ENCODE measurements at places on chromosomes 2 and 18.

DNA sequence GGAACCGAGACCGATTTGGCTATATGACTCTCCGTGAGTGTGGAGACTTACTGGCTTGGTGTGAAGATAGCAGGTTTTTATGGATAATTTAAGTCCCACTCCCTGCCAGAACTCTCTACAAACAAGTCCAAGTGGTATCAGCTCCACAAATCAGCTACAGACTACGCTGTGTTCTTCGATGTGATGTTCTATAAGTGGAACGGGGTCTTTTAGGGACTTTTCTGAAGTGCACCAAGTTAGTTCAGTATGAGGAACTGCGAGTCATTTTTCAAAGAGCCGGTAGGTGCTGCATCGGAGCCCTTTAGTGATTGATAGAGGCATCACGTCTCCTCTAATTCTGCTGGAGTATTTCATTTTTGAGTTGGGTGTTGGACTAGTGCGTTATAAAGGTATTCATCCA is 107.1 kb downstream of the TSHZ1 start:
- DNase-seq: no peak

GRCh38 chr2:204277226-204277625 is 268.0 kb upstream of the PARD3B start:
- no peak for DNase-seq

- no peak for DNase-seq
Observed at GRCh38 chr18:74899554-74899953, 301.9 kb downstream of the ZNF407 start.

- DNase-seq: no peak
Observed at GRCh38 chr2:2000018-2000723, 255.9 kb upstream of the PXDN start.

DNA sequence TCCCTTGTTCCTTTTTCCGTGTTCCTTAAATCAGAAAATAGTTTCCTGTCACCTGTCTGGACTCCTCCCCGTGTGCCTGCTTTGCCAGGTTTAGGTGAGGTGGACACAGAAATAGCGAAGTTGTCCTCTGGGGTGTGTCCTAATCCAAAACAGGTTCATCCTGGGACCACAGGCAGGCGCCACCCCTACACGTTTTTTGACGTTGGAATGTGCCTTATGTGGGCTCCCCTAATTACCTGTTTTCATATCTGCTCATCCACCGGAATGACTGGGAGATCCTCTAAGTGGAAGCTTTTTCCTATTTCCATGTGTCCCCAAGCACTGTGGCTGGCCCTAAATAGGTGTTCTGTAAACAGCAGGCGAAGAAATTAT is 49.0 kb upstream of the PAIP2B start:
- DNase-seq: no peak

- DNase-seq: no peak
Observed at GRCh38 chr2:225487878-225488416, 88.4 kb downstream of the NYAP2 start.

DNA sequence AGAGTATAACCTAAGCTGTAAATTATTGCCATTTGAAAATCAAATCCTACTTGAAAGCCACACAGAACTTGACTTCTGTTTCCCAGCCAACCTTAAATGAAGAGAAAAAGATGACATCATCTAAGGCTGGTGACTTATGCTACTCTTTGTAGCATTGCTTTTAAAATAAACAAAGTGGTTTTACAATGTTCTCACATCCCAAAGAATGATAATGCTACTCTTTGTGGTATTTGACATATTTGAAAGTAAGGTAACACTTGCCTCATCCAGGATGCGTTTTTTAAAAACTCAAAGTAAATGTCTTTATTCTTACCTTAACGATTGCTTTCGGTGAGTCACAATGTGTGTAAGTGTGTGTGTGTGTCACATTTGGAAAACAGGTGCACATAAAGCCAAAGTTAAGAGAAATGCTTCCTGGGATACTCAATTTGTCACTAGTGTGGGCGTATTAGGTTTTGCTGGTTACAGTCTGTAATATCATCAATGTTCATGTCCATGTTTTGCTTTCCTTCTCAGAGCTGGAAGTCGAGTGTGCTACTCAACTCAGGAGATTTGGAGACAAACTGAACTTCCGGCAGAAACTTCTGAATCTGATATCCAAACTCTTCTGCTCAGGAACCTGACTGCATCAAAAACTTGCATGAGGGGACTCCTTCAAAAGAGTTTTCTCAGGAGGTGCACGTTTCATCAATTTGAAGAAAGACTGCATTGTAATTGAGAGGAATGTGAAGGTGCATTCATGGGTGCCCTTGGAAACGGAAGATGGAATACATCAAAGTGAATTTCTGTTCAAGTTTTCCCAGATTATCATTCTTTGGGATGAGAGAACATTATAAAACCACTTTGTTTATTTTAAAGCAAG is 2.6 kb downstream of the PMAIP1 start:
- no peak for DNase-seq

- no peak for DNase-seq
Observed at GRCh38 chr2:55087501-55087900, 37.2 kb upstream of the RTN4 start.

- DNase-seq: no peak
Observed at GRCh38 chr2:223001797-223002175, 50.2 kb upstream of the KCNE4 start.

DNA sequence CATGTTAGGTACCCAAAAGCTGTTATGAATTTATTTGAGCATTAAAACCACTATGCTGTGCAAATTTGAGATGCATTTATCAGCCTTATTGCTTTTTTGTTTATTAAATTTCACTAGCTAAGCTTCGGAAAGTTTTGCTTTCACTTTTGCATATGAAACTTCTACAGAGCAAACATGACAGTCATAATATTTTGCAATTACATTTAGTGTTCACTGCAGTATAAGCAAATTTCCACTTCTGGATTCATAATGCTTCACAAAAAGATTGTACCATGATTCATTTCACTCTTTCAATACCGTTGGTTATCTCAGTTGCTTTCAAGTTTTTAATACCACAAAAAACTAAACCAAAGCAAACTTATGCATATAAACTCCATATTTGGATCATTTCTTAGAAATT is 228.7 kb upstream of the SLC8A1 start:
- DNase-seq: no peak

DNA sequence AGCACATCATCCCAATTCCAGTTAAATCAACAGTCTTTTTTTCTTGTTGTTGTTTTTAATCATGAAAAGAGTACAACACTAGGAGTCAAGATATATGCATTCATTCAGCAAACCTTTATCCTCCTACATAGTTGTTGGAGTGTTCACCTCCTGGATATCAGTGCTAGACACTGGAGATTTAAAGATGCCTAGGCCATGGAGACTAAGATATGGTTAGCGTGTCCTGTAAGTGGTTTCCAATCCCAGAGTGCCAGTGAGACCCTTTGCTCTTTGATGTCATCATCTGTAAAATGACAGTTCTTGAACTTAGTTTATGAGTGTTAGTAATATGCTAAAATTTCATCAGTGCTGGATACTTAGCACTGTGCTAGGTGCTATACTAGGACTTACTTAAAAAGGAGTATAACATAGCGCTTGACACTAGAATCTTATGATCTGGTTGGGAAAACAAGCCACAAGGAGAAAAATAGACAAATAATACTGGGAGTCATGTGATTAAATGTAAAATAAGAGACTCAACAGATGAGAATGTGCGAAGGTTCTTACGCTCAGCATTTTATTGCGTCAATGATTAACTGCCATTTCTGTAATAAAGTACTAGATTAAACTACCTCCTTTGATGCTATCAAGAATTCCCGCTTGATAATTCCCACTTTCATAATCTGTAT is 31.5 kb downstream of the BABAM2 start:
- DNase-seq: no peak

DNA sequence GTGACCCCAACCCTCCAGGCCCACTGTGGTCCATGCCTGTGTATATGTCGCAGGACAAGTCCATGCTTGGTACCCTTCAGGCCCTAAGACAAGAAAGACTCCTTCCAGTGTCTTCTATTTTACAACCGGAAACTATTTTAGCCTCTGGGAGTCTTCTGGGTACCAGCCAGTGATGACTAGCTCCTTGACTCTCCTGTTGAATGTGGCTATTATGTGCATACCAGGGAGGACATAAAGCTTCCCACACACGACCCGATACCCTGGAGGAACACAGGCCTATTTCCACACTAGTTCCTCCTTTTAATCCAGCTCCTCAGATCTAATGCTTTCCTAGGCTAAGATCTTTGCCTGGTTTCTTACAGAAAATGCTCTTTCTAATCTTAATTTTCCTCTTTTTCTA is 178.1 kb downstream of the NCKAP5 start:
- DNase-seq: no peak

- peak; percentile 43 for DNase-seq
Observed at GRCh38 chr2:96265349-96265839, 403 bp downstream of the TMEM127 start.

DNA sequence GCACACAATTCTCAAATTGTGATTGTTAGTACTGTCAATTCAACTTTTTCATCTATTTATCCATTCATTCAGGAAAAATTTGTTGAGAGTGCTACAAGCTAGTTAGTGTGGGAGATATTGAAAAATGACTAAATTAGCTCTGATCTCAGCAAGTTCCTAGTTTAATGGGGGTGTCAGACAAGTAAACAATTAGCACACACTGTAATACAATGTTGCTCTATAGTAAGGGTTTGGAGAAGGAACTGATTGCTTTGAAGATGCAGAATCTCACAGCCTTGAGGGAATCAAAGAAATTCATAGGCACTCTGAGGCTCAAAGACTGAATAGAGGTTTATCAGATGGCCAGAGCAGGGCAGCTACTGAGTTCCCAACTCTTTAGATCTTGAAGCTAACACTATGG is 6.8 kb upstream of the CCNYL1 start:
- no peak for DNase-seq

- no peak for DNase-seq
Observed at GRCh38 chr2:54809819-54810218, 86.4 kb downstream of the EML6 start.

DNA sequence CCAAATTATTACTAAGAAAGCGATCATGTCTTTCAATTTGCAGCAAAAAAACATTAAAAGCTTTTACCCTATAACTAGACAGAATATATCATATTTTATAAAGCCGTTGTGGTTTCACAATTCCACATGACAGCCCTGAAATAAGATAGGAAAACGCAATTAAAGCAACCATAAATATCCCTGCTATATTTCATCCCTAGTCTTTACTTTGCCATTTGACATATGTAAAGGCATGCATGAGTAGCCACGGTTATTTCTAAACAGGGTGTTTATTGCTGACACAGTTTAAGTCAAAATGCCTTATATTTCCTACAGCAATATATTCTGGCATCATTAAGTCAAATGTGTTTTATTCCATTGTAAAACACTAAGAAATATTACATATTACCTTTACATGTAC is 239.9 kb downstream of the DSEL start:
- DNase-seq: no peak

GRCh38 chr18:5943514-5943913 is 48.2 kb upstream of the TMEM200C start:
- DNase-seq: no peak

DNA sequence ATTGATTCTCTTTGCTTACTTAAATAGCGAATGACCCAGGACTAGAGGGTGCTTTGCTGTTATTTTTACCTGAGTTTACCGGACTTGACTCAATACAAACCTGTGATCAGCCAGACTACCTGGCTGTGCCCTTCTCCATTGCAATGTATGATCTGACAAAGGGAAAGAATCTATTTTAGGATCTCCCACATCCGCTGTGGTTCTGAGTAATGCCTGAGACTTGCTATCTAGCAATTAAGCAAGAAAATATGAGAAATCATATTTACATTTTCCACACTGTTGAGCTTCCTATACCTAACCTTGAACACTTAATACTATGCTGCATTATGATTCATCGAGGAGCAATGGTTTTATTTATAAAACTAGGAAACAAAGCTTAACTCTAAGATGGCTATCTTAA is 215.2 kb downstream of the RAD51AP2 start:
- no peak for DNase-seq

GRCh38 chr2:12770300-12770968 is 53.7 kb downstream of the TRIB2 start:
- DNase-seq: no peak

- DNase-seq: no peak
Observed at GRCh38 chr2:216855079-216855478, 4.8 kb downstream of the TNP1 start.

- DNase-seq: no peak
Observed at GRCh38 chr2:142300517-142300916, 169.7 kb upstream of the LRP1B start.

- no peak for DNase-seq
Observed at GRCh38 chr2:46290078-46290477, 7.1 kb upstream of the EPAS1 start.

- no peak for DNase-seq
Observed at GRCh38 chr2:119943058-119943457, 69.8 kb upstream of the EPB41L5 start.

GRCh38 chr2:130365075-130365474 is 9.2 kb downstream of the PTPN18 start:
- DNase-seq: no peak

DNA sequence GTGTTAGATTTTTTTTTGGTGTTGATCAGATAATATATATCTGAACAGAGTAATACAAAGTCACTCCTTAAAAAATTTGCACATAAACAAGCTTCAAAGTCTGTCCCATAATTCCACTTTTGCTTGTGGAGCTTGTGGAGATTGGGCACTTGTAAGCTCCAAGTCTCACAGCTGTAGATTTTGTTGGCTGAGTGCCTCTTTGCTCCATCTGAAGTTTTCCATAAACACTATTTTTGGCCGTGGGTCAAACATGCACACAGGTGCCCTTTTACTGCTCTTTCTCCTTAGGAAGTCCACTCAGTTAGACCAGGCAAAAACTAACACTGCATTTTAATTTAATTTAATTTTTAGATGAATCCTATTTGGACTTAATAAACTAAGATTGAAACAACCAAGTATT is 3.6 kb upstream of the KCNJ13 start:
- DNase-seq: no peak

- DNase-seq: no peak
Observed at GRCh38 chr2:62785216-62785615, 79.7 kb downstream of the EHBP1 start.

- DNase-seq: no peak
Observed at GRCh38 chr2:45905632-45905958, 254.1 kb downstream of the PRKCE start.

DNA sequence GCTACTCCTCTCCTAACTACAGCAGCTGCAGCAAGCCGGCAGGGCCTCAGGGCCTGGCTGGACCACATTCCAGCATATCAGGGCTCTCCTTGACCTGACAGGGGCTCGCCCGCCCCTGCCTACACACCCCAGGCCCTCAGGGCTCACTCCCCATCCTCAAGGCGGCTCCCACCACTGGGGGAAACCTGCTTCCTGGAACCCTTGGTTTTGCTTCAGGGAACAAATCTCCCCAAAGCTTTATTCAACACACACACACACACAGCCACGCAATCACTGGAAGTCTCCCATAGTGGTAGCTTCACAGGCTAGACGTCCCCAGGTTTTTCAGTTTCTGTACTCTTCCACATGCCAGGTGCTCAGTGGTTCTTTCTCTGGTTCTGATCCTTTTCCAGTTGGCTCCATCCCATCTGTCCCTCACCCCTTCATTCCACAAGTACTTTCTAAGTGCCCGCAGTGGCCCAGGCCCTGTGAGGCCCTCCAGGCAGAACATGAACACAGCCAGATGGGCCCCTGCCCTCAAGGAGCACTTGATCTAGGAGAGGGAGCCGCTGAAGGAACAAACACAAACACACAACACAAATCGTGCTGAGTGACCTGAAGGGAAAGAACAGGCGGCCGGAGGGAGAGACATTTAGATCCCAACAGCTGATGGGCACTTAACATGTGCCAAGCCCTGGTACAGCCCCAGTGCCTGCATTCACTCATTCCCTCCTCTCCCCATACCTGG is 51.1 kb downstream of the TNS1 start:
- no peak for DNase-seq
